ENCODE measurements at places on chromosomes 1 and 21.

- no peak for DNase-seq
Observed at GRCh38 chr21:46555678-46556077, 49.2 kb downstream of the S100B start.

GRCh38 chr1:205434738-205435137 lies 12.9 kb upstream of the LEMD1 start:
- DNase-seq: peak; percentile 68

GRCh38 chr1:50959303-50959912 lies 659 bp downstream of the FAF1 start:
- DNase-seq: peak; percentile 81

GRCh38 chr1:213661302-213661701 lies 326.5 kb upstream of the PROX1 start:
- no peak for DNase-seq

- no peak for DNase-seq
Observed at GRCh38 chr21:17782051-17782450, 37.1 kb downstream of the C21orf91 start.

- DNase-seq: no peak
Observed at GRCh38 chr1:76891931-76892622, 24.8 kb downstream of the ST6GALNAC5 start.

GRCh38 chr1:112700290-112701226 lies 6.4 kb downstream of the RHOC start:
- peak; percentile 44 for DNase-seq

DNA sequence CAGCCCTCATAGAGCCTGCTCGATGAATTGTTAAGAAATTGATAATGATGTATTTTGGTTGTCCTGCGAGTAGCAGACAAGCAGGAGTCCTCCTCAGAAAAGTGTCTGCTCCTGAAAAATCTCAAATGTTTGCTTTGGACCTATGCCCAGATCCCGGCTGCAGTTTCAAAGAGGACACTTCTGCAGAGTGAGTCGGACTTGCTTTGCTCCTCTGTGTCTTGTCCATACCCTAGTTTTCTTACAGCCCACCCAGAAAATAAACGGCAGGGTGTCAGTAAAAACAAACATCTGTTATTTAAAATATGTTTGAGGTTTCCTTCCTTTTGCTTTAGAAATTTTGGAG lies 2.8 kb downstream of the S100A10 start:
- DNase-seq: peak; percentile 72

DNA sequence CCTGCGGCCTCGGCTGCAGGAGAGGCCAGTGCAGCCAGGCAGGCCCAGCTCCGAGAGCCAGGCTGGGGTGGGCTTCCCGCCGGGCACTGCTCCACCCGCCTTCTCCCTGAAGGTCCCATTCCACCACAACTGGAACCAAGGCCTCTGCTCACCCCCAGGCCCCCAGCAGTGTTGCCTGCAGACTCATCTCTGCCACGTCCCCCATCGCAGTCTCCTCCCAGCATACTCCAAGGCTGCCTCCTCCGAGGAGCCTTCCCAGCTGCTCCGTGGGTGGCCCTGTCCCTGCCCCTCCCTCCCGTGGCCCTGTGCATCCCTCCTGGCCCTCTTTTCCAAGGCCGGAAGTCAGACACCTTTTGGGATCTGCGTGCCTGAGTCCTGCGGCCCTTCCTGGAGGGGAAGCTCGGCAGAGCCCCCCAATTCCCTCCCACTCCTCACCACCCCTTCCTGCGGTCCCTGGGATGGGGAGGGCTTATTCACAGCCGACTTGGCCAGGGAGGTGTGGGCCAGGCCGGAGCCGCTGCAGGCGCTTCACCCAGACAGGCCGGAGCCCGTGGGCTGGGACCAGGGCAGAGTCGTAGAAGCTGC lies 47.6 kb downstream of the SLX9 start:
- DNase-seq: no peak

DNA sequence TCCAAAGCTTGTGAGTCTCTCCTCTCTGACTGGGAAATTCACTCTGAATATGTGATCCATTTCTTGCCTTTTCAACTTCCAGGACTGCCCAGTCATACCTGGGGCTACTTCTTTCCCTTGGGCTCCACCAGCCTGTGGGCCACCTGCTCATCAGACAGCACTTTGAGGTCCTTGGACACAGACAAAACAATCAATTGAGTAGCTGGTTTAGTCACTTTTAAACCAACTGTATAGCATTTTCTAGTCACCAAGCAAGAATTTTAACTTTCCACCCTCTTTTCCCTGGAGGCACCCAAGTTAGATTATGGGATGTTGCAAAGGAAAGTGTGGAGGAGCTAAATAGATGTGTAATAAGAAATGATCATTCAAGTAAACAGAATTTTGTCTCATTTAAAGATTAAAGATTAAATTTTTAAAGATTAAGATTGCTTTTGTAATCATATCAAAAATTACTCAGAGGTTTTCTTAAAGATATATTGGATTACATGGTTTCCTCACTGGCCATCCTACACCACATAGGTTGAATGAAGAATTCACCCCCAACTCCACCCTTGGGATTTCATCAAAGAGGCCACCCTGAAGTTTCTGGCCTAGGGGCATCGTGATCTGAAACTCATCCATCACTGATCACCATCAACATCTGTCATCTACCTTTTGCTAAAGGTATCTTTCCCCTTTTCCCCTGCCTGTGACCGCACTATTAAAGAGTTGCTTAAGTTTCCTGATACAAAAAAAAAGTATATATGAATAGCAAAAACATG lies 219.2 kb upstream of the NR5A2 start:
- no peak for DNase-seq

- DNase-seq: peak; percentile 24
Observed at GRCh38 chr1:208206092-208206698, 38.0 kb downstream of the PLXNA2 start.

DNA sequence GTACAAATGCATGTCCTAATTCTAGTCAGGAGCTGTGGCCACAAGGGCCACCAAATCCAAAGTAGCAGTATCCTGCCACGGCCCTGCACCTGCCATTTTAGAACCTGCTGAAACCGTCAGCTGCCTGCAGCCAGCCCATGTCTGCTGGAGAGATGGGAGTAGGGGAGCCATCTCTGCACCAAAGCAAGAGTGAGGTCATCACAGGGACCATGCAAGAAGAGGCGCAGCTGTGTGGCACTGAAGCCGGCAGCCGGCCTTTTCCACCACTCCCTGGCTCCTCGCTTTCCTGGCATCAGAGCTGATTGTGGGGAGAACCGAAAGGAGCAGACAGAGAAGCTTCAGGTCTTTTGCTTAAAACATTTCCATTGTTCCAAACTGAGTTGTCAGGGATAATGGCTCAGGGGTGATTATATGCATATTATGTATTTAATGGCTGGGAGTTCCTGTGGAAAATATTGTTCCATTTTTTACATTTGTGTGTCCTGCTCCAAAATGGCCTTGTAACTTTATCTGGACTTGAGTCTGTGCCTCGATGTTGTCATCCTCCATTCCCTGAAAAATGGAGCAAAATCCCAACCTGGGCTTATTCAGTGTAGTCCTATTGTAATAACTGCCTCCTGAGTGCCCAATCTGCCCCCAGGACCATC lies 18.7 kb upstream of the NBL1 start:
- DNase-seq: no peak

GRCh38 chr1:54569339-54569738 lies 21.3 kb downstream of the ACOT11 start:
- peak; percentile 60 for DNase-seq

DNA sequence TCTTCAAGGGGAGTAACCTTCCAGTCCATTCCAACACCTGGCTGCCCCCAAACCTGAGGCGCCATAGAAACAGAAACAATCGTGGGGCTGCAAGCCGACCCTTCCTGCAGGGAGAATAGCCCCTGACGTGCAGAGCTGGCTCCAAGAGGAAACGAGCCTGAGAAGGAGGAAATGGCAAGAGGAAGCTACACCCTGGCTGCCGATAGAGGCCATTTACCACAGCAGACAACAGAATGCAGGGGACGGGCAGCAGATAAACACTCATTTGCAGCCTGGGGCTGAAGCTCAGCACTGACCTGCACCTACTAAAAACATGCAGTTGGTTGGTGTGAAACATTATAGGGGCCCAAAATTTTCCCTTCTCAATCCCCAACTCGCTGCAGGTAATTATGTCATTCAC lies 8.7 kb upstream of the TDRD10 start:
- DNase-seq: no peak

GRCh38 chr1:24149866-24150233 lies 6.9 kb upstream of the IL22RA1 start:
- DNase-seq: no peak

DNA sequence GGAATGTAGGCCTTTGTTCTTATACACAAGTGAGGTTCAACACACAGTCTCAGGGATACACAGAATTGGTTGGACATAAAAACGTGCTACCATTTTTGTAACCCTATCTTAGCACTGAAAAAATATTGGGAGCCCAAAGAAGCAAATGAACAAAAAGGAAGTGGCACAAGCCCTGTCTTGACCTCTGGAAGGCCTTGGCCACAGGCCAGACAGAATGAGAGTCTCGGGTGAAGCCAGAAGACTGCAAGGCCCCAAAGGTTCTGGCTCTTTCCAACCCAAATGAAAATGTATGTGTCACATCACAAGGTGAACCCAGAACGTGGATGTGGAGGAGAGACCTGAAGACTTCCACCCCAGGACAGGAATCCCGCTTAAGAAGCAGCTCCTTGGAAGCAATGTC lies 57.3 kb downstream of the PGBD5 start:
- no peak for DNase-seq

DNA sequence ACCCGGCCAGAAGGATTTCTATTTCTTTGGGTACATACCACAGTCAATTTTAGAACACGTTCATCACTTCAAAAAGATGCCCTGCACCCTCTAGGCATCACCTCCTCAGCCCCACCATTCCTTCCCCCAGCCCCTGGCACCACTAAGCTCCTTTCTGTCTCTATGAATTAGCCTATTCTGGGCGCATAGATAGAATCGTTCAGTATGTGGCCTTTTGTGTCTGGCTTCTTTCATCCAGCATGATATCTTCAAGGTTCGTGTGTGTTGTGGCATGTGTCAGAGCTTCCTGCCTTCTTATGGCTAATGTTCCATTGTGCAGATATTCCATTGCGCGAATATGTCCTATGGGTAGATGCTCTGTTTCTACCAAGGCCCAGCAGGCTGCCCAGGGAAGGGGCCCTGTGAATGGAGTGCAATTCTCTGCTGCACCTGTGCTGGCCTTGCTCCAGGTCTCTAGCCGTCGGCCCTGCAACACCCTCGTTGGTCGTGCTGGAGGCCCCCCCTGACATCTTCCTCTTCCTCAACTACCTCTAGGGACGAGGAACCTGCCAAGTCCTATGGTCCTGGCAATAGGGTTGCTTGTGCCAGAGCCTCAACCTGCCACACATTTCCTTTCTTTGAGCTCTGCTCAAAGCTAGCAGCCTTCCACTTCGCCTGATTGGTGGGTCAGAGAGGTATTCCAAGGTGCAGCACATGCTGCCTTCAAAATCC lies 113.5 kb downstream of the RIPK4 start:
- no peak for DNase-seq

DNA sequence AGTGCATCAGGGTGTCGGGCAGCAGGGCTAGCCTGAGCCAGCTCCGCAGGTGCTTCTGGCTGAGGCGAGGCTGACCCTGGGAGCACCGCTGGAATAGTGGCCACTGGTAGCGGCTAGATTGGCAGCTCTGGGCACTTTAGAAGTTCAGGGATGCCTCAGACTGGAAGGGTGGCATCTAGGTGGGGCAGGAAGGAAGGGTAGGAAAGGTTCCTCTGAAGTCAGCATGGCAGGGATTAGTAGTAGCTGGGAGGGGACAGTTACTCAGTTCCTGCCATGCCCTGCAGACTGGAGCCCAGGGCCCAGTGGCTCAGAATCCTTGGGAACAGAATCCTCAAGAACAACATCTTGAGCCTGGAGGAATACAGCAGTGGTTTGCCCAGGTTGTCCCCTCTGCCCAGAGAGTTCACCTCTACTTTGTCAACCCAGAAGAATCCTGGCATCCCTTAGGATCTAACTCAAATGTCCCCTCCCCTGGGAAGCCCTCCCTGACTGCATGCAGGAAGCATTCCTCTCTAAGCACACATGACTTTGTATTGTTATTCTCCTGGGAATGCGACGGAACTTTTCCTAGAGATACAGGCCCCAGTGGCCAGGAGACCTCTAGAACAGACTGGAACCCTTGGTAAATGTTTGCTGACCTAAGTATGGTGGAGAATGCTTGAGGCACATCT lies 39.5 kb upstream of the BCAR3 start:
- DNase-seq: no peak

DNA sequence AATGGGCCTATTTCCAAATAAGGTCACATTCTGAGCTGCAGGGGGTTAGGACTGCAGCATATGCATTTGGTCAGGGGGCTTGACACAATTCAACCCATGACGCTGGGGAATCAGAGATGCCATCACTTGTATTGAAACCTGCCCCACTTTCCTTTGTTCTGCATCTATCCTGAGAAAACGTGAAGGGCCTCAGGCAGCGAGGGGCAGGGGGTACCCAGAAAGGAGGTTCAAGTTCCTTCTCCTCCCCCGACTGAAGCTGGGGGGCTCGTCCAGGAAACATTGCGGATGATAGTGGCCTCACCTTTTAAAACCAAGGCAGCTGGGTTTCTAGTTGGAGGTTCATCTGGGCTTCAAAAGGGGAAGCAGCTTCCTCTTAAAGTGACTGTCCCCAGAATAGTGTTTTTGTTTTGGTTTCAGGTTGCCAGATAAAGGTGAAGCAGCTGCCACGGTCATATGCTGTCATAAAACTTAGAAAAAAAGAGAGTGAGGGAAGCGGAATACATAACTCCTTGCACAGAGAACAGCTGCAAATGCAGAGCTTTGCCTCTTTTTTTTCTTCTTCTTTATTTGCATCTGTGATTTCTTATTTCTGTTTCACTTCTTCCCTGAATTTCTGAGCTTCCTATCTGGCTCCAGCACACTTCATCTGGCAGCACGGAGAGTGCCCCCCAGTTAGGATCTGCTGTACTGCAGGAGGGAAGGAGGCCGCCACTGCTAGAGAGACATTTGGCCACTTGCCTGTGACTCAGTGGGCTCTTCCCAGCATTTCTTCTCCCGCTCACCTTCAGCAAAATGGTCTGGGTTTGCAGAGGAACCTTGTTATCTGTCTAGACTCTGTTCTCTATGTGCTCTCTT lies 142.0 kb downstream of the AJAP1 start:
- DNase-seq: no peak

DNA sequence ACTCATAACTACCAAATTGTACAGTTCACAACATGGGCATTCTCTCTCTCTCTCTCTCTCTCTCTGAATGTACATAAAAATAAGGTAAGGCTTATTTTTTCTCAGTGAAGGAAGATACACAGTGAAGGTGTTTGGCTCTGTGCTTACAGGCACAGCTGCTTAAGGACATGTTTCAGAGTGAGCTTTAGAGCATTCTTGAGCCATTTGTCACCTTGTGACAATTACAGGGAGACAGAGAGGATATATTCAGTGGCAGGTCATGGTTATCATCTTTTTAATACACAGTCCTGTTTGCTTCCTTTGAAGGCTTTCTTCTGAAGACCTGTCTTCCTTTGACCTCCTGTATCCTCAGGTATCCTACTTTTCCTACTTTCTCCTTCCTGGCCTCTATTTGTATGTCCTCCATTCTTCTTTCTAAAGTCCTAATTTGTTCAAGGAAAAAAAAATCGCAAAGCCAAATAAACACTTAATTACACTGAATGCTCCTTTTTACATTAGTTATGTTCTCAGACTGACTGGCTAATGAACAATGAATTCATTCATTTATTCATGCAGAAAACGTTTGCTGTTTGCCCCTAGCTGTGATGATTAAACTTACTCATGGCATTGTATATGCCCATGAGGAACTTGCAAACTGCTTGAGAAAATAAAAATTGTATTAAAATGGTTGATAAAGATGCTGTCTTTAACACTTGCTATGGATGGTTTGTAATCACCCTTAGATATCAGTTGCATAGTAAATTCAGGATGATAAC lies 33.4 kb downstream of the HSD17B7 start:
- no peak for DNase-seq

Data from NCI-H1417 (cell line).